ENCODE measurements at places on chromosomes 6 and 20.
A peak's percentile ranks its signal among the peaks of the same experiment; 100 is the strongest.

DNA sequence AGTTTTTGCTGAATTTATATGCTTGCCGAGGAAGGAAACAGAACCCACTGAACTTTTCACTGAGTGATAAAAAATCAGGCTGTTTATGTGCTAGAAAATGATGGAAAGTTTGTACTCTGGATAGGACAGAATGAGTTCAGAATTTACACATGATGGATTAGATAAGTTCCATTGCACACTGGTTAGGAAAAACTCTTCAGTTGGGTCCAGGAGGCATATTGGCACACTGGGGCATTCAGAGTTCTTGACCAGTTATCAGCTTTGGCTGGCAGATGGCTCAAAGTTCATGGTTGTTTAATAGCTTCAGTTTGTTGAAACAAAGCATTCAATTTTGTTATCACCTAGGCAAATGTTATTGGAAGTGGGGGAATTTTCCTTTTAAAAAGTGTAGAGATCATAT is 613.3 kb upstream of the SYNCRIP start:
- no peak for DNase-seq

- no peak for DNase-seq
Measured at GRCh38 chr20:11546939-11547338, 370.8 kb upstream of the BTBD3 start.

- no peak for DNase-seq
Measured at GRCh38 chr6:168440520-168441433, at the start of gene SMOC2. TSS of gene SMOC2 (plus strand) at chr6:168441184. CDS start at chr6:168441371, 187 bp downstream.

- no peak for DNase-seq
Measured at GRCh38 chr6:52522655-52523054, 54.2 kb downstream of the TRAM2 start.

GRCh38 chr6:89302195-89302770 is 12.8 kb downstream of the GABRR2 start:
- no peak for DNase-seq

DNA sequence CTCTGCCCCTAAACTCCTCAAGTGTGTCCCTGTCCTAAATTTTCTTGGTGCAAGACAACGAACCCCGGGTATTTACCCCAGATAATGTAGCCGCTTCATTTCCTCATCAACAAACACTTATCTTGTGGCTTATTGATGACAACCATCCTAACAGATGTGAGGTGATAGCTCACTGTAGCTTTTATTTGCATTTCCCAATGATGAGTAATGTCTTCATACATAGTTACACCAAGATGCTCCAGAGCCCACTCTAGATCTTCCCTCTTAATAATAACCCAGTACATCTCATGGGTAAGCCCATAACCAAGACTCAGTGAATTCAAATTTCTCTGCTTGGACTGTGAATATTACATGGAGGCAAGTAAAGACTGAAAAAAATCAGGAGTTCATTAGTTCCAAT is 48.2 kb upstream of the BEND6 start:
- no peak for DNase-seq

DNA sequence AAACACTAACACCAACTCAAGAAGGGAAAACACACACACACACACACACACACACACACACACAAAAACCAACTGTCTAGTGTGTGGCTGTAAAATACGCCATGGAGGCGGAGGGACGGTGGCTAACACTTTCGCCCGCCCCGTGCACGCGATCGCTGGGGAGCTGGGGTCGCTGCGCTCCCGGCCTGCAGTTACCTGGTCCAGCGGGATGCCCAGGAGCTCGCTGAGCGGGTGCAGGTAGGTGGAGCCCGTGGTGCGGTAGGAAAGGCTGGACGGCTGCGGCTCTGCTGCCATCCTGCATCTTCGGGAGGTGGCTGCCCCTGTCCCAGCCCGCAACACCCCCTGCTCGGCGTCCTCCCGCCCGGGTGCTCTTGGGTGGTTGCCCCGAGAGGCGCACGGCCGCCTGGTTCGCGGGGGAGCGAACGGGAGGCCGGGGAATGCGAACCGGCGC is 303 bp downstream of the MBOAT1 start:
- DNase-seq: peak; percentile 60

DNA sequence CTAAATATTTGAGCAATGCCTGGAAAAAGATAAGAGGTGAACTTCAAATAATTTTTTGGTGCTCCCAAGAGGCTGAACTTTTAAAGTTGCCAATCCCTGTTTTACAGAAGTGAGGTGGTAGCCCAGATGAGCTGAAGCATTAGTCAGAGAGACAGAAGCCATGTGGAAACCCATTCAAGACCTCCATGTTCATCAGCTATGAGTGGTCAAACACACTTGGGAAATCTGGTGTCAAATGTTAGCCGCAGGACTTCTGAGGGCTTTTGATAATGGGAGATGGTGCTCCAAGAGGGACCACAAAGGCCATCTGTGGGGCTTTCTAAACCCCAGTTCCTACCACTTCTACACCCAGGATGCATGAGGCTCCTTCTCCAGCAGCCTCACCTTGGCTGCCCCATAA is 77.5 kb upstream of the MRPS10 start:
- DNase-seq: no peak

DNA sequence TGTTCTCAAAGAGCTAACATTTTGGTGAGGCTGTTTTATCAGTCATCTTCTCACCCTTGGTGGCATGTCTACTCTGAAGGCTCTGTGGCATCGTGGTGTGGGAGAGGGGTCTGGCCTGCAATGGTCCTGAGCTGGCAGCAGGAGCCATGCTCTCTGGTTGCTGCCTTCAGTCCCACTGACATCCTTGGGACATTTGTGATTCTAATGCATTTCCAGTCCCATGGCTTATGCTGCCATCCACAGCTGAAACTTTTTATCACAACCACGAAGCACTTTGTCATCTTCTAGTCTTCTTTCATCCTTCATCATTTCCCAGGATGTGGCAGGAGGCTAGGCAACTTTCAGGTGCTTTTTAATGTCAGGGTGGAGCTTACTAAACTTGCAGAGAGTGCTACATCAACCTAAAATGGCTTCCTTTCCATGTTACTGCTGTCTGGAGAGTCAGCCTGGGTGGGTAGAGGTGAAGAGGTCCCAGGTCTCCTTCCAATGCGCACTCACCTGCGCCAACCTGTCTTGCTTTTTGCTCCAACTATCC is 77.1 kb downstream of the GPR63 start:
- no peak for DNase-seq

- no peak for DNase-seq
Measured at GRCh38 chr6:7546020-7546369, 4.5 kb downstream of the DSP start.

- DNase-seq: no peak
Measured at GRCh38 chr6:1606780-1607515, 2.8 kb upstream of the FOXC1 start.

DNA sequence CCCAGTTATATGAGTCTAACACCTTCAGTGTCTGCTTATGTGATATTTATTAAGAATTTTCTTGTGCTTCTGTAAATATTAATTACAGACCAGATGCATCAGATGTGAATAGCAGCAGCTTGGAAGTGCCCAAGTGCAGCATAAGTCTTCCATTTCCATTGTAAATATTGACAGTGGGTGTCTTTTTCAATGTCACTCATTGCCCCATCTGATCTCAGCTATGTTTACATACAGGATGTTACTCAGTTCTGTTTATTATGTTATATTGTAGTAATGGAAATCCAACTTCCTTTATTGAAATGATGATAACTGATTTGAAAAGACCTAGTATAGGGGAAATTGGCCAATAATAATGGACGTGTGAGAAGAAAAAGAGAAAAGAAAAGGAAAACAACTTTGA is 296.7 kb downstream of the SAMD5 start:
- DNase-seq: no peak

DNA sequence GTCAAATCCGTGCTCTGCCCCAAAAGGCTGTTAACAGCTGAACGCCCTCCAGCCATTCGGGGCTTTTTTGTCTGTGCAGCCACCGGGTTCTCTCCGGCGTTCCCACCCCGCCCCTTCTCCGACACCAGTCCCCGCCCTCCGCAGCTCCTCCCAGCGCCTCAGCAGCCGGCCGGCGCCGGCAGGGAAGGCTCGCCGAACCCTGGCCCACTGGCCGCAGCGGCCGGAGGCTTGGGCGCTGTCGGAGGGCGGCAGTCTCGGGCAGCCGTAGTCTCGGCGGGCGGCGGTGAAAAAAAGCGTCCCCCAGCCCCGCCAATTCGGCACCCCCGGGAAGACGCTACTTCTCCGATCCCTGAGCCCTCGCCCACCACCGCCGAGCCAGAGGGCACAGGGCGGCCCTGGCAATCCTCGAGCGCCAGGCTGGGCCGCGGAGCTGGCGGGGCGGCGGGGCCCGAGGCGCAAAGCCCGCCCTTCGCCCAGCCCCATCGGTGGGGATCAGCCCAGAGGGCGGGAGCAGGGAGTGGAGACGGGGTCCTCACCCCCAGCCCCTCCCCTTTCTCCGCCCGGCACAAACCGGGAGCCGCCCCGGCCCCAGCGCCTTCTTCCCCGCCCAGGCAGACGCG is at the start of gene SESN1:
Gene SESN1, minus strand, starts transcription at position 431 of the 620 bp plus-strand sequence. CDS start 773 bp downstream, outside the sequence.
- peak; percentile 89 for DNase-seq

- DNase-seq: no peak
Measured at GRCh38 chr6:126010040-126010439, 23.7 kb downstream of the TRMT11 start.

- DNase-seq: no peak
Measured at GRCh38 chr20:50311308-50312001, 120.8 kb downstream of the CEBPB start.

- no peak for DNase-seq
Measured at GRCh38 chr6:53282741-53283140, 66.0 kb downstream of the ELOVL5 start.

DNA sequence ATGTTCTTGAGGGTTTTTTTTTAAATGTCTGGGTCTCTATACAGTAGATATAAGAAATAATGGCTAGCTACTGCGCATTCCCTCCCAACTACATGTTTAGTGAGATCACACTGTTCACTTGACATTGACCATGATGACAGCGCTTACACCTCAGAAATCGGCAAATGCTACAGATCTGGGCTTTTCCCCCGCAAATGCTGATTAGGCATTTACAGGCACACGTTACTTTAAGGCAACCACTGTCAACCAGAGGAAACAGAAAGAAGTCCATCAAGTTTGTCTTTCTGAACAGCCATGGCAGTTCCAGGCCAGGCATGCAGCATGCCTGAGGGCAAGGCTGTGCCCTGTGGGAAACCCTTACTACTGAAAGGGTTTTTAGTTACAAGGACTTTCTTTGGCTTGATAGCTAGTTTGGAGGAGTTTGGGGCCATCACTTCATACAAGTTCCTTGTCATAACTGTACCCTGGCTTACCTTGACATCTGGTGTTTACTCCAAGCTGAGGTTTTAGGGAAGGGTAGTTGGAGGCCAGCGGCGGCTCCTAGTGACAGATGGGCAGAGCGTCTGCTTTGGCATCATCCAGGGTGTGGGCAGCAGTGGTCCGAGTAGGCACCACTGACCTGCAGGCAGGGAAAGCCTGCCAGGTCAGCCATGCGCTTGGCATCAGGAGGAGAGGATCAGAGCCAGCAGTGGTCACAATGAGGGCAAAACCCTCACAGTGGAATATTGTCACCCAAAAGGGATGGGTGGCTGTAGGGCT is 43.0 kb downstream of the CFAP61 start:
- DNase-seq: no peak

- DNase-seq: no peak
Measured at GRCh38 chr6:14705841-14706377, 540.0 kb upstream of the JARID2 start.

GRCh38 chr6:117512056-117512828 is 29.8 kb downstream of the DCBLD1 start:
- DNase-seq: no peak

- no peak for DNase-seq
Measured at GRCh38 chr6:123659960-123660748, 23.4 kb upstream of the TRDN start.

All from CD8-positive, alpha-beta memory T cell (primary cell).